ENCODE measurements at places on chromosomes 6 and 20.

DNA sequence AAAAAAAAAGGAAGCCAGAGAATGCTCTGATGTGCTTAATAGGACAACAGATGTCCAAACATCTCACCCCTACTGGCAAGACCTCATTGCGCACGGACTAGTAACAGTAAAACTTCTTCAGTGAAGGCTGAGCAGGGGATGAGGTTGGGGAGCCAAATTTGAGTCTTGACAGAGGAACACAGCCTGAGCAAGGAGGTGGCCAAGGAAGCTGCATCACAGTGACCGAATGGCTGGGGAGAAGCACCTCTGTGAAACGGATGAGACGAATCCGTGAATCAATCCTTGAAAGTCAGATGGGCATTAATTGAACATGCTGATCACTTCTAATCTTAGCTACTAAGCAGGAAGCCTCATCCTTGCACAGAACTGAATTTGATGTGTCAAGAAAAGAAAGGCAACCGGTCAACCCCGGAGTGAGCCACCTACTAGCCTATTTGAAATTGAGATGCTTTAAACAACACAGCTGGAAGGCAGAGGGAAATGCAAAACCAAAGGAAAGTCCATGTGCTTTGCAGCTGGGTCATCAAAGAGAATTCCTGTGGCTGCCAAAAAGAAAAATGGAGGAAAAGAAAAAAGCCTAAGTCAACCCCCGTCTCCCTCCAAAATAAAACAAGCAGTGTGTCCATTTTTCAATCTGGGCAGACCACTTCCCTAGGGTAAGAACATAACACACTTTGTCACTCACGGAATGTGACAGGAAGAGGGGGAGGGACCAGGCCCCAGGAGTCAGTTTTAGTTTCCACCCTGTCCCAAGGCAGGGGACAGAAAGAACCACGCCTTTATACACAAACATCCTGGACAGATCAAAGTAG lies 29.5 kb downstream of the PXDC1 start:
- DNase-seq: no peak

GRCh38 chr20:57476641-57477461 lies 48.1 kb downstream of the CTCFL start:
- DNase-seq: no peak

- peak; percentile 99 for DNase-seq
These were observed 37.1 kb downstream of the PIGU start for GRCh38 chr20:34639755-34640222.

DNA sequence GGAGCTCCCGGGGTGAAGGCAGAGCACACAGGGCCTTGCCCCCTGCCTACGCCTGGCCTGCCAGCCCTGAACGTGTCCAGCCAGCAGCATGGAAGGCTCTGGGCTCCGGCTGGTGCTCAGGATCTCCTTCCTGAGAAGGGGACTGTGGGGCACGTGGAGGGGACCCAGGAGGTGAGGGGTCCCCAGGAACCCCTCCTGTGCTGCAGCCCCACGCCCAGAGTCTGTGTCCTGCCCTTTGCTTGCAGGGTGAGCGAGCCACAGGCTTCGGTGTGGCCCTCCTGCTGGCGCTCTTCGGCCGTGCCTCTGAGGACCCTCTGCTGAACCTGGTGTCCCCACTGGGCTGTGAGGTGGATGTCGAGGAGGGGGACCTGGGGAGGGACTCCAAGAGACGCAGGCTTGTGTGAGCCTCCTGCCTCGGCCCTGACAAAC lies 22.3 kb downstream of the NPEPL1 start:
- DNase-seq: no peak

DNA sequence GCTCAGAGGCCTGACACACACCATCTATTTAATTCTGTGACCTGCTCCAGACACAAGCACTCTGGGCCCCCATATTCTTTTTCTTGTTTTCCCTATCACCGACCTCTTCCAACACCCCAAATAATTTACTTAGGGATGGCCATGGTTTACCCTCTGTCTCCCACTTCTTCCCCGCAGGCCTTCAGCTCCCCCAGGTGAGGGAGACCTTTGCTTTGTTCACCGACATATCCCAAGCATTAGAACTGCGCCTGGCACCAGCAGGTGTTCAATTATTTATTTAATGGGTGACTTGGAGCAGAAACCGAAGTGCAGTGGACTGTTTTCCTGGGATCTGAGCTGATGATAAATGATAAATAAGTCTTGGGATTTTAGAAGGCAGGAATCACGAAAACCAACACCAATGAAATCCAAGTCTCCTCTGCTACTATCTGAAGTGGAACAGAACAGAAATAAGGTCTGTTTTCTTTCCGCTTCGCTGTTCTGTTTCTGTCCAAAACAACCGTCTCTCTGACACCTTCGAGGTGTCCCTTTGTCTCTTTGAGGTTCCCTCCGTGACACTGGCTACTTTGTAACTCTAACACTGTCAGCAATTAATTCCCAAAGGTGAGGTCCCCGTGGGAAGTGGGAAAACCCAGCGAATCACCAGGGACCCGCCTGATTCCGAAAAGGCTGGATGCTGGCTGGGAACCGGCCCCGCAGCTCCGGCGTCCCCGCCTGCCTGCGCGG lies 1.1 kb upstream of the RIN2 start:
- DNase-seq: peak; percentile 77

GRCh38 chr6:56799989-56800388 lies 154.9 kb upstream of the BEND6 start:
- DNase-seq: no peak

DNA sequence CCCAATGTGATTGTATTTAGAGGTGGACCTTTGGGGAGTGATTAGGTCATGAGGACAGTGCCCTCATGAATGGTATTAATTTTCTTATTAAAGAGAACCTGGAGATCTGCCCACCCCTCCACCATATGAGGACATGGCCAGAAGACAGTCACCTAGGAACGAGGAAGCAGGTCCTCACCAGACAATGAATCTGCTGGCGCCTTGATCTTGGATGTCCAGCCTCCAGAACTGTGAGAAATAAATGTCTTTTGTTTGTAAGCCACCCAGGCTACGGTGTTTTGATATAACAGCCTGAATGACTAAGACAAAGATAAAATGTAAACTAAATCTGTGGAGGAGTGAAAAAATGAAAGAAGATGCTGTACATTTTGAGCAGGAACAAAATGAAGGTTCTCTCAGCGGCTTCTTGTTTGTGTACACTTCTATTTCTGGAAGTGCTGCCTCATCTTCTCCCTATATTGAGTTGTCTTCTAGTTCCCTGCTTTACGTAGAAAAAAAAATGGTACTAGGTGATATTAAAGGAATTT lies 1.5 kb upstream of the IPCEF1 start:
- DNase-seq: no peak

DNA sequence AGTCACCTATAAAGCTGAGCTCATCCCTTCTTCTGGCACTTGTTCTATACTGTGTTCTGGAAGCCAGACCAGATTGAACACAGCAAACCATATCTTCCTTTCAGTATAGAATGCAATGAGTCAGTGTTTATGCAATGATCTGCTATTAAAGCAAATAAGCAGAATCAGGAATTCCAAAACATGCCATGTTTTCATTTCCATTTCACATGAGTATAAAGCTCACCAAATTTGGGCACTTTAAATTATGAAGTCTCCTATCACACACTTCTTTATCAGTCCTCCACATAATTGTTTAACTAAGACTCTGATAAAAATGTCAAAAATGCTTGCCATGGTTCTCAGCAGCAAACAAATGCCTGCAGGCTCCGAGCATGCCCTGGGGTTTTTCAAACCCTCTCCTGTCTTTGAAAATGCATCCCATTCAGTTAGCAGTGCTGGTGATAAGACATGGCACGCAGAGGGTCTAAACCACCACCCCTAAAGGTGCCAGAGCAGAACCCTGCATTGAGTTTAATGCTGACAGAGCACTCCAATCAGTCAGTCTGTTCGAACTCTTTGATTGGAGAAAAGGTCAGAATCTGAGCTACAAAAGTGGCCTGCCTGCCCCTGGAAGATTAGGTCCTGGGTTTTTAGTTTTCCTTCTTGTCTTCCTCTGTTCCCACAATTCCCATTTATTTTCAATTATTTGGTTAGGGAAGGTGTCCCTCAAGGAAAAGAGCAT lies 234.1 kb downstream of the GMPR start:
- no peak for DNase-seq

- DNase-seq: no peak
These were observed 713.9 kb downstream of the COL12A1 start for GRCh38 chr6:74491844-74492374.

- DNase-seq: no peak
These were observed 53.8 kb downstream of the ADAT2 start for GRCh38 chr6:143396497-143397226.

DNA sequence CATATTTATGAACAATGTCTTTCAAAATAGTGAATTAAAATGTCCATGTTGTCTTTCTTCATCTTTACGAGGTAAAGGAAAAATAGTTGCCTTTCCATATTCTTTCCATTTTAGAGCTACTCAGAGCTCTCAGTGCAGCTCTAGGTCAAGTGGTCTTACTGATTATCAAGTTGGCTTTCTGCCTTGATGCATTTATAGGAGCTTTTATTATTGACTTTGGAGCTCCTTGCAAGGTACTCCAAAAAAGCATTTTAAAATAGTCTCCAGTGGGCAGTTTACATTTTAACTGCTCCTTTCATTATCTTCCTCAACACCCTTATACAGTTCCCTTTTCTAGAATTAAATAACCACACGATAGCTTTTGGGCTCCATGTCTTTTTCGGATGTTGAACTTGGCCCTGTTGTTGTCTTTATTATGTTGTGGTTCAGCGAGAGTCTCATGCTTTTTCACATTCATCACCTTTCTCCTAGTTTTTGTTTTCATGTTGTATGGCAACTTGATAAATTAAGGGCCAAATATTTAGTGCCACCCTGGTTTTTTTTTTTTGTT lies 122.9 kb downstream of the CLIC5 start:
- no peak for DNase-seq

DNA sequence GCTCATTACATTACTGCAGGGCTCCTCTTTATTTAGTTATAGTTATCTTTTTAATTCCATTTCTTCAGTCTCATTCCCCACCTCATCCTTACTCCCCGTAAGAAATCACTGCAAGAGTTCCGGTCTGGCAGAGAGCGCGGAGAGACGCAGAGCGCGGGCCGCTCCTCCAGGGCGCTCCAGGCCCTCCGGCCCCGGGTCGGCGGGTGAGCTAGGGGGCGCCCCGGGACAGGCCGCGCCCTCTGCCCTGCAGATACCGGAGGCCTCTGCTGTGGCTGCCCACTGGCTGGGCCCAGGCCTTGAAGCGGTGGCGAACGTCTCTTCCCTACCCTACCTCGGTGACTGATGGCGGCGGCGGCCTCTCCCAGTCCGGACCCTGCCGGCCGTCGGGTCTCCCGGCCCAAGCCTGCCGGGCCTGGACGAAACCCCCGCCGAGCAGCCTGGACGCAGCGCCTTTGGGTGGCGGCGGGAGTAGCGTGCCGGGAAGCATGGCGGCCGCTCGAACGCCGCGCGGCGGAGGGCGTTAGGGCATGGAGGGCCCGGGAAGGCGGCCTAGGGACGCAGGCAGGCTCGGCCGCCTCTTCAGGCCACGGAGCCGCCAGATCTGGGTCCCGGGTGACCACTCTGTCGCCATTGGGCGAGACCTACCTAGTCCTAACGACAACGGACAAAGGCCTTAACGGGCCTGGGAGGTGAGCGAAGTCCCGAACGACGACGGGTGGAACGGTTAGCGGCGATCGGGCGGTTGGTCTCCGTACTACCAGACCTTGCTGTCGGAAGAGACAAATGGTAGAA lies 16.4 kb upstream of the HMGN4 start:
- DNase-seq: peak; percentile 85

DNA sequence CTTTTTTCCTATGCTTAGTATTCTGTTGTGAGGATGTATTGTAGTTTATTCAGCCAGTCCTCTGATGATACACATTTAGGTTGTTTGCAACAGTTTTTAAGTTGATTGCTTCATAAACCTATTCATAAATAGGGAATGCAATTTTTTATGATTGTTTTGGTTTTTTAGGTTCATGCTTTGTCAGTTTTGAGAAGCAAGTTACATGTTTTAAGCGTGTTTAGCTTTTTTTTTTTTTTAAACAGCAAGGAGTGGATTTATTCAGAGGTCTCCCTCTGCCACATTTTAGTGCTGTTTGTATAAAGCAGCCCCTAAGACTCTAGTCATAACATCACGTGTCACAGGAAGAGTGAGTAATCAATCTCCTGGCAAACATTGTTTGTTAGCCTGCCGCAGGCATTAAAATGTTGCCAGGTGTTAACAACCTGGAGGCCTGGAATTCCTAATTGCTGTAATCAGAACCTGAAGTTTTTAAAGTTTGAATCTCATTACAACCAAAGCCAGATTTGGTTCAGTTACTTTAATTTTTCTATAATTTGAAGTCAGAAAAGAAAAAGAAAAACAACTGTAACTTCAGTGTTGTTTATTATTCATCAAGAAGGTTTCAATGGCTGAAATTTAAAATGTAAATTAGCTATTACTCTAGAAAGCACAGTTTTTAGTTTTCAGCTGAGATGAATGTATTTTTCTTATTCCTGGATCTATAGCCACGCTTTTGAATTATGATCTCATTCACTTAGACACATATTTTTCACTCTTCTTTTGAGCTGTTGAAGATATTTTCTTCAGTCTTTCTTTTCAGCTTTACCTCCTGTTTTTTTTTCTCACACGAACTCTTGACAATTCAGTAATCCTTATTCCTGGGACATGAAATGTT lies 59.2 kb downstream of the KCNS1 start:
- DNase-seq: peak; percentile 82

- no peak for DNase-seq
These were observed 304.9 kb upstream of the PRDM1 start for GRCh38 chr6:105781248-105781647.

- no peak for DNase-seq
These were observed 193.4 kb downstream of the CD83 start for GRCh38 chr6:14310960-14311359.

DNA sequence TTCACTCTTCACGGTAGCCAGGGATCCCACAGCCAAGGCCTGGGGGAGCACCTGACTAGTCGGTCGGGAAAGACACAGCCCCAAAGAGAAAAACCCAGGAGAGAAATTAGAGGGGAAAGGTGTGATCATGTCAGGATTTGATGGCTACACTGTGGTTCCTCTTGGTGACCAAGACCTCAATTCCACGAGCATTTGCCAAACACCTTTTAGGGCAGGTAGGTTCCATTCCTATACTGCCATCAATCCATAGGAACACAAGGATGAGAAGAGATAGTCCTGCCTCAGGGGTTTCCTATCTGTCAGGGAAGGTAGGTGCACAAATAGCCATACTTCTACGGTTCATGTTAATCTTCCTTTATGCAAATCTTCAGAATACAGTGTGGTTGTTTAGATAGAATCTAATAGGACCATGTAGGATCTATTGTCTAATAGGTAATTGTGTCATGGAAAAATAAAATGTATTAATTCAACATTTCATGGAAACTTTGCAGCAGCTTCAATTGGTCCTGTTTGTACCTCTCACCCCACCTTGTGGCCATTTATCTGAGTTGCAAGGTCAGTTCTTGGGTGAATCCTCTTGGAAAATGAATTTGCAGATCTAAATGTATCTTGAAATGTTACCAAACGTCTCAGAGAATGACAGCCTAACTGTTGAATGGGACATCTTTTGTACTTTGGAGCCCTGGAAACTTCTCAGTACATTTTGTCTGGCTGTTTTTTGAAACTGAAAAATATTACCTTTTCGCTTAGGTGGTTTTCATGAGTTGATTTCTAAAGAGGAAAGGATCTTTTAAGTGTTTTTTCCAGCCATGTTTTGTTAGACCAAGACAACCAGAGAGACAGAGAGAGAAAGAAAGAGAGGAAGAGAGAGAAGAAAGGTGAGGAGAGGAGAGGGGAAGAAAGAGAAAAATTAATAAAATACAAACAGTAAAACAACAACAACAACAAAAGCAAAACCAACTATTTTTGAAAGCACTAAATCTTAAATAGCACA lies 33.7 kb upstream of the IYD start:
- DNase-seq: peak; percentile 82
